ENCODE measurements at places on chromosomes 11 and 22. TPM values are rescaled to one million over a fixed set of nuclear protein-coding genes. Genes with fewer than 3 reads are reported as not detected.
A peak's percentile ranks its signal among the peaks of the same experiment; 100 is the strongest.

- no peak overlapping the region for H3K4me3 ChIP-seq
- H3K27me3 ChIP-seq, result no peaks in the 10 kb centered on the region
- no peak overlapping the region for H3K27ac ChIP-seq
- no peaks in the 10 kb centered on the region for H3K4me1 ChIP-seq
Observed at GRCh38 chr11:130817330-130817944, 98.8 kb downstream of the SNX19 start.

GRCh38 chr22:39219071-39220039 lies 25.4 kb downstream of the PDGFB start:
- H3K36me3 ChIP-seq, result peaks cover 3% of the 10 kb centered on the region
- H3K27me3 ChIP-seq, result no peaks in the 10 kb centered on the region
- H3K4me1 ChIP-seq, result peaks cover 9% of the 10 kb centered on the region
- H3K4me3 ChIP-seq, result no peak overlapping the region

- H3K4me3 ChIP-seq, result no peak overlapping the region
- H3K27me3 ChIP-seq, result peaks cover 30% of the 10 kb centered on the region
- no peaks in the 10 kb centered on the region for H3K4me1 ChIP-seq
- H3K27ac ChIP-seq, result no peak overlapping the region
Observed at GRCh38 chr11:2237457-2238238, 32.7 kb downstream of the ASCL2 start.

ACR gene
- 0.29 TPM for polyA plus RNA-seq

APOL3 gene
- polyA plus RNA-seq, result 3.8 TPM

- peaks cover 81% of the 10 kb centered on the region for H3K4me1 ChIP-seq
- H3K4me3 ChIP-seq, result peak overlapping the region; percentile 55
- no peak for DNase-seq
- H3K27ac ChIP-seq, result peak overlapping the region; percentile 75
- H3K27me3 ChIP-seq, result no peaks in the 10 kb centered on the region
- no peaks in the 10 kb centered on the region for H3K36me3 ChIP-seq
Observed at GRCh38 chr11:33701302-33702230, 940 bp upstream of the C11orf91 start.

GRCh38 chr11:75565221-75565814 lies 3.3 kb downstream of the SERPINH1 start:
- peak overlapping the region; percentile 69 for H3K27ac ChIP-seq
- peaks cover 25% of the 10 kb centered on the region for H3K36me3 ChIP-seq
- H3K4me1 ChIP-seq, result peaks cover 48% of the 10 kb centered on the region
- peak; percentile 57 for DNase-seq
- H3K4me3 ChIP-seq, result no peak overlapping the region

DNA sequence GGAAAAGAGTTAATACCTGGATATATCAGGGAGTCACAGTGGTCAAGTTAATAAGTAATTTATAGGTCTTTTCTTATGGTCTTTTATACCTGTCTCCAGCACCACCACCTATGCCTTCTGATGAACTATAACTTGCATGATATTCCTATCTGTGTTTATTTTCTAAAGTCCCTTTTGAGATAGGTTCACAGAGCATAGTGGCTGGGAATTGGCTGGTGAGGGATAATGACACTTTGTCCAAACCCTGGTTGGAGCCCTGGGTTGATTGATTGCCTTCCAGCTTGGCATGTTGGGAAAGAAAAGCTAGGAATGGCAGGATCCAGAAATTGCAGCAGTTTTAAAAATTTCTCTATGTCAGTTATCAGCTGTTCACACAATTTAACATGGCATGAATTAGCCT lies 23.2 kb downstream of the HIPK3 start:
- no peak overlapping the region for H3K4me3 ChIP-seq
- no peaks in the 10 kb centered on the region for H3K36me3 ChIP-seq
- H3K4me1 ChIP-seq, result peaks cover 14% of the 10 kb centered on the region
- DNase-seq, result no peak
- H3K27me3 ChIP-seq, result no peaks in the 10 kb centered on the region

Measured in HepG2 (cell line).